ENCODE measurements at places on chromosomes 7 and 10.

GRCh38 chr7:112708236-112708635, 82.0 kb downstream of the TMEM168 start:
- no peak for DNase-seq

GRCh38 chr10:35185260-35186034, 58.8 kb downstream of the CREM start:
- DNase-seq: no peak

GRCh38 chr7:150978126-150978789, at the start of gene KCNH2:
Gene KCNH2, minus strand, starts transcription at chr7:150978321. Its CDS starts 408 bp downstream, at chr7:150977913.
- DNase-seq: no peak

DNA sequence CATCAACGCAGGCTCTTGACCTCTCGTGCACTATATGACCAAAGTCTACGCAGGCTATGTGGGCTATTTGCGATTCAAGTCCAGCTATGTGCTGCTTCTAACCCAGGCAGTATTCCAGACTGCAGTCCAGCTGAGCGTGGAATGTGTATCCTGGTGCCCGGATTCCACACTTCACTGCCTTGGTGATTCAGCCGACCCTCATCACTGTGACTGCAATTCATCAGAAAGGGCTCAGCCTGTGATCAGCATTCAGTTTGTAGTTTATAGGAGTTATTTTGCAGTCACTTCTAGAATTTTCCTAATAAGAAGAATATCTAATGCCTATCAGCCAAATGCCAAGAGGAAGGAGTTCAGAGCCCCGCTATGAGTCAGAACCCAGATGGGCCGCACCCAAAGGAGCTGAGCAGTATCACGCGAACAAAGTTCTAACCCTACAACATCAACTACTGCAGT, 119.8 kb upstream of the LANCL2 start:
- DNase-seq: no peak

GRCh38 chr7:30196408-30196807, 61.6 kb downstream of the MTURN start:
- DNase-seq: no peak

DNA sequence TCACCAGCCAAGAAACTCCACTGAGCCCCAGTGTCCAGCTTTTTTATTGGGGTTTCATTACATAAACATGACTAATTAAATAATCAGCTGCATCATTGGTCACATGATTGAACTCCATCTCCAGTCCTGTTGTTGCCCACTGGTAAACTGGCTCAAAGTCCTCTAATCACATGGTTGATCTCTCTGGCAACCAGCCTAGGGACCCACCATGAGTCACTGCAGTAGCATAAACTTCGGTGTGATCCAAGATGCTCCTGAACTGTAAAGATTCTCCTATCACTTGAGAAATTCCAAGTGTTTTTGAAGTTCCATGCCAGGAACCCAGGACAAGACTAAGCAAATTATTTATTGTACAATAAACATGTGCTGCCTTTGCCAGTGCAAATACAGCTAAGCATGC, 130.4 kb upstream of the AUTS2 start:
- DNase-seq: no peak

DNA sequence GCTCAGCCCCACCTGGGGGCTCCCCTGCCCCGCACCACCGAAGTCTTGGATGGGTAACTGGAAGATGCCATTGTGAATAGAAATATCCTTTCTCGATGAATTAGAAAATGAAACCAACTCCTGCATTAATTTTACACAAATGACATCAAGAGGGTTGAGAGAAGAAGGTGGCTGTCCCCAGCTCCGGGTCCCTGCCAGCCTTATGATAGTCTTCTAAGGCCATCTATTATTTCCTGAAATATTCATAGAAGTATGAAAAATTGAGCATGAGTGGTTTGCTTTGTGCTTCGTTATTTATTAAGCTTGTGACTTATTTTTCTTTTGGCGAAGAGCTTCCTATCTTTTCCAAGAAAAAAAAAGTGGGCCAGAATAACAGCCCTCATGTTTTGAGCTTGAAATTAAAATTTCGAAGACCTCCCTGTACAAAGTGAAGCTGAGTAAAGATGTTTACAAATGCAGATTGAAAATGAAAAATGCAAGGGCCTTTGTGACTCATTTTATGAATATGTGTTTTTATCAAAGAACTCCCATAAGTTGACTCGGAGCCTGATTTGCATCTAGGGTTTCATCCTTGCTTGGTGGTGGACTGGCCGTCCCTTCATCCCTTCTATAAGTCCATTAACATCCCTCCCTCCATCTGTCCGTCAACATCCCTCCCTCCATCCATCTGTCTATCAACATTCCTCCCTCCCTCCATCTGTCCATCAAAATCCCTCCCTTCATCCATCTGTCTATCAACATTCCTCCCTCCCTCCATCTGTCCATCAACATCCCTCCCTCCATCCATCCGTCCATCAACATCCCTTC, 20.5 kb upstream of the CFAP46 start:
- no peak for DNase-seq

- DNase-seq: no peak
Observed at GRCh38 chr7:153380636-153381035, 621.1 kb downstream of the ACTR3B start.

GRCh38 chr7:1244700-1245523, 12.2 kb downstream of the UNCX start:
- no peak for DNase-seq

- no peak for DNase-seq
Observed at GRCh38 chr10:14416308-14416700, 85.6 kb upstream of the FRMD4A start.

DNA sequence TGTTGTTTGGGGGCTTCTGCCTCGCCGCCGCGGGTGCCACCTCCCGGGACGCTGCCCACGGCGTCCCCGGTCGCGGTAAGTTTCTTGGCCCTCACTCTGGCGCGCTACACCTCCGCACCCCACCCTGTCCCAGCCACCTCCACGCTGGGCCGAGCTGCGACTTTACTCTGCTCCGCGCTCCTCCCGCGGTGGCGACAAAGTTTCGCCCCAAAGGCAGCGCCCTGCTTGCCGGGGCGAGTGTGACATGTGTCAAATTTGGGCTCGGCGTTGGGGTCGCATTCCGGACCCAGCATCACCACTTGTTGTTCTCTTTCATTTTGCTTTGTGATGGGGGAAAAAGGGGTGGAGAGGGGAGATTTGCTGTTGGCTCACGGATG, 167.7 kb upstream of the PPP1R3A start:
- no peak for DNase-seq

DNA sequence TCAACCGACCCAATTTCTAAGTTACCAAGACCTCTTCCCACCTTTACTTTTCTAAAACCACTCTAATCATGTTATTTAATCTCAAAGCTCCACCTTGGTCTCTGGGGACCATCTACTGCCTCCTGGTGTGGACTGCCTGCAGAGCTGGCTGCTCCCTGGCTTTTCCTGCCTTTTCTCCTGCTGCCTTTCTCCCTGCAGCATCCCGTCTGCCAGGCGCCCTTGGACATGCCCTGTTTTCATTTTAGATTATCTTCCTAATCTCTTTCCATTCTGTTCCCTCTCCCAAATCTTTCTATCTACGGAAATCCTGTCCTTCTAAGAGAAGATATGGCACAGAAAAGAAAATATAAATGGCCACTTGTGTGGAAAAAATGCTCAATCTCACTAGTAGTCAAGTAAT, 23.1 kb downstream of the TCAF1 start:
- DNase-seq: no peak

DNA sequence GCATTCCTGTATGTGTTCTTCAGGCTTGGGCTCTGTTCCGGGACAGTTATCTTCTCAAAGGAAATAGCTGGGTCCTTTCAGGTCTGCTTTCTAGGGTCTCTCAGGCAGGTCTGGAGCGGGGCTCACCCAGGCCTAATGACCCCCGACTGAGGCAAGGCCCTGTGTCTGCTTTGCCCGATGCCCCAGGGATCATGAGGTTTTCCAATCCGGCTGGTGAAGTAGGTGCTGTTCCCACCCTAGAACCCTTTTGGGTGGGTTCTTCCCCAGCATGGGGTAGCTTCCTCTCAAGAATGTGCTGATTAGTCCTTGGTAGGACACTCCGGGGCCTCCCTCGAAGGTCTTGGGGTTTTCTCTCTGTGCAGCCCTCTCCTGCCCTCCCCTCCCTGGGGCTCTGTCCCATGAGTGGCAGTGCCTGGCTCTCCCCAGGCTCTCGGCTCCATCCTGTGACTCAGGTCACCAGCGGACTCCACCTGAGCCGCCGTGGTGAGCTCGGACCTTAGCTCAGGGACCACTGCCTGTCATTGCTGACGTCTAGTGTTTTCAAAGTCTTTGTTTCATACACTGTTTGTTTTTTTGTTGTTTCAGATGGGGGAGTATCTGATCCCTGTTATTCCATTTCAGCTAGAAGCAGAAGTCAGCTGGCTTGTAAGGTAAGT, 71.0 kb upstream of the NKX6-2 start:
- DNase-seq: no peak

GRCh38 chr10:118504044-118504443, 91.4 kb downstream of the PRLHR start:
- no peak for DNase-seq

GRCh38 chr7:128164061-128164954, 76.8 kb upstream of the LEP start:
- DNase-seq: no peak

GRCh38 chr7:33108554-33109004, 625 bp downstream of the RP9 start:
- no peak for DNase-seq

DNA sequence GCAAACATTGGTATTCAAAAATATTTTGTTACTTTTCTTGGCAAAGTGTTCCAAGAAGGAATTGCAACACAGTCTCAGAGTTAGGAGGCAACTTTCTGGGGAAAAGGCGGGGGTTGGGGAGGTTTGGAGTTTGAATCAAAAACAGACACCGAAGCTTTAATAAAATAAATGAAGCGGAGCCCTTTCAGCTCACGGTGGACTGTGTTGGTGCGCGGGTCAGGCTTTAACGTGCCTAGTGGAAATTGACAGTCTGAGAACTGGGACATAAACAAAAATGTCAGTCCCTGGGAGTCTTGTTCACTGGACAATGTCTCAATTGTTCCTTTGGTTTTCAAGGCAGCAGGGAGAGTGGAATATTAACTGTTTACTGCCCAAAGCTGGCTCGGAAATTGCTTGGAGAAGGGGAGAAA, 109.3 kb downstream of the TCF7L2 start:
- no peak for DNase-seq

Data from activated CD8-positive, alpha-beta memory T cell treated with anti-CD3 and anti-CD28 coated beads for 24 hours (primary cell).